ENCODE measurements at places on chromosomes 3 and 15. TPM values are rescaled to one million over a fixed set of nuclear protein-coding genes. Genes with fewer than 3 reads are reported as not detected.
A peak's percentile ranks its signal among the peaks of the same experiment; 100 is the strongest.

GRCh38 chr3:190853464-190853863, 9.0 kb downstream of the GMNC start:
- no peak for DNase-seq

- peak; percentile 64 for DNase-seq
Observed at GRCh38 chr3:132721479-132722164, 587 bp downstream of the NPHP3 start.

LIPH gene
- not detected for total RNA-seq

TMEM207 gene
- total RNA-seq: 0.21 TPM

DNA sequence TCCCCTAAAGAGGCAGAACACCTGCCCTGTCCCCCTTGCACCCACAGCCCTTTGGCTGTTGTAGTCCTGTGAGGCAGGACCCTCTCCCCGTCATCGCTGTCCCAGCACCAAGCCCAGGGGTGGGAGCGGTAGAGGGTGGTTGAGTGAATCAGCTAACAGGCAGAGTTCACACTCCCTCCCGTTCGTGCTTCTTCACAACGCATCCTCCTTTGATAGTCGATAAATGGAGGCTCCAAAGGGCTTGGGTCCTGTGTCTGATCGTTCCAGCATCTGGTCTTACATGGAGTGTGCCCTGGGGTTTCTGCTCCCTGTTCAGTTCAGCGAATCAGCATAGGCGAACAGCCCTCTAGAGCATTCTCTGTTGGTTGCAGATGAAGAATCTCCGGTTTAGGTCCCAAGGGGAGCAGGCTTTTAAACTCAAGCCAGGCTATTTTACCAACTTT, 820 bp upstream of the HMCES start:
- peak; percentile 41 for DNase-seq

- no peak for DNase-seq
Observed at GRCh38 chr15:65048241-65048640, 3.1 kb downstream of the SLC51B start.

DNA sequence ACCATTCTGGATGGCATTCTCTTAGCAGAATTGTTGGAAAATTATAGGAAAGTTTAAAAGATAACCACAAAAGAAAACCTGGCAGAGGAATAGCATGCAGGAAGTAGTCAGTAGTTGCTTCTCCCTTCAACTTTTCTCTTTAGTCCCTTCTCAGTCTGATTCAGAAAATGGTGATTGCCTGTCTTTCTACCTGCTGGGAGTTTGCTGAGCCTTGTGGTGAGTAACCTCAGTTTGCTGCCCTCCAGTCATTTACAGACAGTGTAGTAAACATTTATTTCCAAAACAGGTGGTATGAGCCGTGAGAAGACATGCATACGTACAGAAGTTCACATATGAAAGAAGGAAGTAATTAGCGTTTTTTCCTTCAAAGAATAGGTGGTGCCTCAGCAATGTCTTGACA, 224.7 kb upstream of the POU1F1 start:
- no peak for DNase-seq

HHLA2 gene
- not detected for total RNA-seq

MAPKBP1 gene
- 14.7 TPM for total RNA-seq

- DNase-seq: no peak
Observed at GRCh38 chr15:55721554-55722185, 21.3 kb downstream of the PRTG start.

SLITRK3 gene
- total RNA-seq: not detected

GRCh38 chr3:52313774-52314188, 2.3 kb upstream of the DNAH1 start:
- DNase-seq: no peak

ALS2CL gene
- total RNA-seq: 0.90 TPM

ANKRD34C gene
- total RNA-seq: not detected

DNA sequence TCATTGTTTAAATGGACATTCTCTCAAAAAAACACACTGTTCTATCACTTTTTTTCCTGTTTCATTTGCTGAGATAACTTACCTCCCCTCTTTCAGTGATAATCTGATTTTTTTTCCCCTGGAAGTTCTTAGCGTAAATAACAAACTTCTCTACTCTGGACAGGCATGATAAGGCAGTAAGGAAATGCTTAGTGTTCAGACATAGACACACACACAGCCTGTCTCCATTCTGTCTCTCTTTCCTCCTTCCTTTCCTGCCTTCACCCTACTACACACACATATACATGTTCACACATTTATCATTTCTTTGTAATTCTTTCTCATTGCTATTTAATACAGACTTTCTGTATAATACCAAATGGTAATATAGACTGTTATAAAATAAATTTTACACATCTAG, 470.8 kb upstream of the ROBO1 start:
- DNase-seq: no peak

DNA sequence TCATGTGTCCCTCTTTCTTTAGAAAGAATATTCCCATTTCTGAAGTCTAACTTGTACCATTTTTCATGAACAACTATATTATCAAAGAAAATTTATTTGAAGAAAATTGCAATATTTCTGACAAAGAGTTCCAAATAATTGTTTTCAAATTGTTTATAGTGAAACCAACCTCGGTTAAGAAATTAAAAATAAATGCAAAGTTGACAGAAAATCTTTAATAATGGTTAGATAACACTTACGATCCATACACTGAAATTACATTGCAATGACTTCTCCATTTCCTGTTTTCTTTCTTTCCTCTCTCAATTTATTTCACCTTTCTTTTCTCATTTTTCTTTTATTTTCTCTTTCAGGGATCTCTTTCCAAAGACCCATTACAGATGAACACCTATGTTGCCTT, 125.1 kb downstream of the STAC start:
- DNase-seq: no peak

DNA sequence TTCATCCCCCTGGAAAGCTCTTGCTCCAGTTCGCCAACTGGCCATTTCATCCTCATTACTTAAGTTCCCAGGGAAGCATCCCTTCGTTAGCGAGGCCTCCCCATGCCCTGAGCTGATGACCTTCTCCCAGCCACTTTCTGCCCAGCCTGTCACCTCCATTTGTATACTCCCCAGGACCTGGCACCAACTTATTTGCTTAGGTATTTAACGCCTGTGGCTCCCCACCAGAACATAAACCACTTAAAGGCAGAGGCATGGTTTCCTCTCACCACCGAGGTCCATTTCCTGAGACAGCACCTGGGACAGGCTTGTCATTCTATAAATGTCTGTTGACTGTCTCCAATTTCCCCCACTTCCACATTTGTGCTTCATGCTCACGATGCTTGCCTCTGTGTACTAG, 189.0 kb downstream of the ZNF621 start:
- no peak for DNase-seq

Measured in SK-MEL-5 (cell line).